ENCODE measurements at places on chromosomes 1 and 21. TPM values are rescaled to one million over a fixed set of nuclear protein-coding genes. Genes with fewer than 3 reads are reported as not detected.
A peak's percentile ranks its signal among the peaks of the same experiment; 100 is the strongest.

Gene PTGFRN
- total RNA-seq: 159 TPM

- no peak for DNase-seq
Measured at GRCh38 chr1:185862235-185862634, 128.0 kb downstream of the HMCN1 start.

Gene C1orf141
- not detected for total RNA-seq

Gene ATP1A2
- 114 TPM for total RNA-seq

GRCh38 chr1:17204546-17205440 is at the start of gene PADI1:
Gene PADI1 (plus strand): TSS chr1:17205128. CDS start chr1:17205218, 90 bp downstream.
- no peak for DNase-seq

DNA sequence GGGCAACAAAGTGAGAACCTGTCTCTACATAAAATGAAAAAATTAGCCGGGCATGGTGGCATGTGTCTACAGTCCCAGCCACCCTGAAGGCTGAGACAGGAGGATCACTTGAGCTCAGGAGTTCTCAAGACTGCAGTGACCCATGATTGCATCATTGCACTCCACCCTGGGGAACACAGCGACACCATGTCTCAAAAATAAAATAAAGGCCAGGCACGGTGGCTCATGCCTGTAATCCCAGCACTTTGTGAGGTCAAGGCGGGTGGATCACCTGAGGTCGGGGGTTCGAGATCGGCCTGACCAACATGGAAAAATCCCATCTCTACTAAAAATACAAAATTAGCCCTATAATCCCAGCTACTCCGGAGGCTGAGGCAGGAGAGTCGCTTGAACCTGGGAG is 20.1 kb downstream of the ANKRD13C start:
- DNase-seq: no peak

Gene PAPPA2
- 0.35 TPM for total RNA-seq

GRCh38 chr21:36783612-36784374 is 84.9 kb downstream of the SIM2 start:
- no peak for DNase-seq

DNA sequence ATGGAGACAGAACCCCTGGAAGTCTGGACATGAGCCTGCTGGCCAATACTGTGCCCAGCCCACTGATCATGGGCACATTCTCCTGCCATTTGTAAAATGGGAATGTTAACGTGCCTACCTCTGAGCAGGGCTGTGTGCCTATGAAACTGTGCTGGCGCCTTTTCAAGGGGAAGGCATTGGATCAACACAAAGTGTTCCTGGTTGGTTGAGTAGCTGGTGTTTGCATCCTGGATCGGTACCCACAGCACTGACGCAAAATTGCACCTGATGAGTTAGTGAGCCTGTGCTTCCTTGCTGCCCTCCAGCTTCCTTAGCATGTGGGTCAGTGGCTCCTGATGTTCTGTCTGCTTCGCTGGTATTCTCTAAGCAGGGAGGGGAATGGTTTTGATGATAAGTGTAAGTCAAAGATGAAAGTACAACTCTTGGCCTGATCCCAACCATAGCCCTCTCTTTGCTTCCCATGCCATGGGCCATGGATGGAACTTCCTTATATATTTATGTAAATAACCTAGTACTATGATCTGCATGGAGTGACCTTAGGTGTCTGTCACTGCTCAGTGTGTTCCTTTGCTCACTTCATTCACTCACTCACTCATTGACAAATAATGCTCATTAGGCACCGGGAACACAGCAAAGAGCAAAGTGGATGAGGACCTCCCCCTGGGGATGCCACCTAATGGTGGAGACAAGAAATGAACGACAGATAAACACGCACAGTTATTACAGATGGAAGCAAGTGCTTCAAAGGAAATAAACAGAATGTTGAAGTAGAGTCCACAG is 22.7 kb downstream of the MAB21L3 start:
- no peak for DNase-seq

Gene FCRL2
- not detected for total RNA-seq

GRCh38 chr1:167420510-167420909 is 97.8 kb downstream of the CD247 start:
- no peak for DNase-seq

DNA sequence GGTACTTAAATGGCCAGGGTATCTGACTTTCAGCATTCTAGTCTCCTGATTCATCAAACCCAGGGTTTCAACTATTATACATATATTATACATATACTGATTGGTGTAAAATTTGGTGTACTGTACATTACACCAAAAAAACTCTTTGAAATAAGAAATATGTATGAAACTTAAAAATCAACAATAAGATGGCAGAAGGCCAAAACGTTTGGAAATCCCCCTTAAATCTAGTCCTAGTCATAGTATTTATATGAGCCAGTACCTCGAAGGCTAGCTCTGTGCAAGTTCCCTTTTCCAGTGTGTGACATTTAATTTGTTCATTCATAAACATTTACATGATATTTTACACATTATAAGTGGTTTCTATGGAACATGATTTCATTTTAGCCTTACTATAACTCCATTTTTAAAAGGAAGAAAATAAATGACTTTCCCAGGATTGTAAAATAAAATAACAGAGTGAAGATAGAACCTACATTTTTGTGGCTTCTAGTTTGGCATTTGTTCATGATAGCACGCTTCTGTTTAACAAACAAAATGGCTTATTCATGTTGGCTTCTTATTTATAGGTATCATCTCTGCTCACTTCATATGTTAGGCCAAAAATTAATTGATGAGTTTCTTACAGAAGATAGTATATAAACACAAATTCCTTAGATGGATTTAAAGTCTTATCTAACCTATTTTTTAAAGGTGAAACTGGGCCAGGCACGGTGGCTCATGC is 18.8 kb upstream of the ZNF281 start:
- no peak for DNase-seq

DNA sequence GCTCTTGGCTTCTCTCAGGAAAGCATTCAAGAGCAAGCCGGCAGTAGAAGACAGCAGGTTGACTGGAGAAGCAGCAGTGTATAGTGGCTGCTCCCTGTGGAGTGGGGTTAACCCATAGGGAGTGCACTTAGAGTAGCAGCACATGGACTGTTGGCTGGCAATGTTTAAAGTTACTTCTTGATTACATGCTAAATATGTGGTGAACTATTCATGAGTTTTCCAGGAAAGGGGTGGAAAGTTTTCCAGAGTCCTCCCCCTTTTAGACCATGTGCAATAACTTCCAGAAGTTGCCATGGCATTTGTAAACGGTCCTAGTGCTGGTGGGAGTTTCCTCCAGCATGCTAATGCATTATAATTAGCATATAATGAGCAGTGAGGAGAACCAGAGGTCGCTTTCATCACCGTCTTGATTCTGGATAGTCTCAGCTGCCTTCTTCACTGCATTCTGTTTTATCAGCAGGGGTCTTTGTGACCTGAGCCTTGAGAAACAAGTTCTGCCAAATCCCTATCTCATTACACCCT is 131.8 kb downstream of the CCDC185 start:
- no peak for DNase-seq

Gene IVL
- not detected for total RNA-seq

GRCh38 chr1:57858740-57859139 is 434.9 kb upstream of the DAB1 start:
- DNase-seq: no peak

GRCh38 chr1:111468717-111469100 is 5.1 kb upstream of the C1orf162 start:
- no peak for DNase-seq

Gene CELA2A
- not detected for total RNA-seq

GRCh38 chr21:18810136-18810535 is 406.6 kb upstream of the TMPRSS15 start:
- DNase-seq: no peak

Gene ADORA1
- 19.9 TPM for total RNA-seq

Gene RGS4
- total RNA-seq: 5.1 TPM

DNA sequence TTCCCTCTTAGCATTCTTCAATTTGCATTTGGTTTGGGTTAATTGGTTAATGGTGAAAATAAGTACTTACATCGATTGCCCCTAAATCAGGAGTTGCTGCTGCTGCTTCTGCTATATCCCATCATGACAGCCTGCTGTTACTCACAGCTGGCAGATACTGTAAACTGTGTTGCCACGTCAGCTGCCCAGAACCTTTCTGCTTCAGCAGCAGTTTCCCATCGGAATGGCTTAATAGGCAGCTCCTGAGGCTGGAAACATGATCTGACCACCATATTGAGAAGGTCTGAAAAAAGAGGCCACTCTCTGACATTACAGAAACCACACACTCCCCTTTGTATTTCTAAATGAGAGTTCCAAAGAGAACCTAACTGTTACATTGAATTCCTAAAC is 14.3 kb upstream of the SEC16B start:
- DNase-seq: peak; percentile 42

Gene MPL
- total RNA-seq: 0.44 TPM

GRCh38 chr1:54715493-54716298 is at the start of gene TTC4:
Gene TTC4 (plus strand): TSS chr1:54715861. CDS start chr1:54715909, 48 bp downstream.
- DNase-seq: peak; percentile 85

GRCh38 chr1:236753516-236753915 is 41.6 kb upstream of the MTR start:
- DNase-seq: no peak

DNA sequence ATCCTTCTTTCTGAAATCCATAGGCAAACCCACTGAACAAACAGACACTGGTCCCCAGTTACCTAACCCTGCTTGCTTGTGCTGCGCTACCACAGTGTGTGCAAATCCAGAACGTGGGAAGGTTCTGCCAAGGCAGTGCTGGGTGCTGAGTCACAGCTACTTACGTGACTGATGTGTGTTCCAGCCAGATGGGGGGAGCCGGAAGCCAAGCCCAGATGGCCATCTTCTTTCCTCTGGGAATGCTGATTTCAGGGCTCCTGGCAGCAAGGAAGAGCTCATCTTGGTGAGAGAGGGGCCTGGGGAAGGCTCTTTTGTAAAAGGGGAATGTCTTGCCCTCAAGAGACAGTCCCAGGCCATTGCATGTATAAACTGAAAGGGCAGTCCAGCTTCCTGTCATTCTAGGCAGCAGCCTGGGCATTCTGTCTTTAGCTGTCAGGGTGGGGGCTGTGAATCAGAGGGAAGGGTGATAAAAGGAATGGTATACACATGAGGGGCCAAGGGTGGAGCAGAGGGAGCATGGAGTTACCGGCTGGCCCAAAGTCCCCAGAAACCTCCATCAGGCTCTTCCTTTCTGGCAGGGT is 54.1 kb downstream of the CD46 start:
- peak; percentile 90 for DNase-seq

- DNase-seq: peak; percentile 64
Measured at GRCh38 chr1:8202182-8202905, 115.6 kb upstream of the SLC45A1 start.

Gene LAMB3
- 14.3 TPM for total RNA-seq

- DNase-seq: no peak
Measured at GRCh38 chr1:212513586-212513985, 80.9 kb downstream of the NENF start.

Gene TMPRSS15
- not detected for total RNA-seq

Data from left cardiac atrium (tissue), 4 donors.